Activated CD4-positive, alpha-beta T cell treated with anti-CD3 and anti-CD28 coated beads for 24 hours (primary cell): ENCODE measurements at places on chromosomes 3 and 15.

GRCh38 chr15:25737218-25737643 is 125.9 kb downstream of the ATP10A start:
- no peak for DNase-seq

DNA sequence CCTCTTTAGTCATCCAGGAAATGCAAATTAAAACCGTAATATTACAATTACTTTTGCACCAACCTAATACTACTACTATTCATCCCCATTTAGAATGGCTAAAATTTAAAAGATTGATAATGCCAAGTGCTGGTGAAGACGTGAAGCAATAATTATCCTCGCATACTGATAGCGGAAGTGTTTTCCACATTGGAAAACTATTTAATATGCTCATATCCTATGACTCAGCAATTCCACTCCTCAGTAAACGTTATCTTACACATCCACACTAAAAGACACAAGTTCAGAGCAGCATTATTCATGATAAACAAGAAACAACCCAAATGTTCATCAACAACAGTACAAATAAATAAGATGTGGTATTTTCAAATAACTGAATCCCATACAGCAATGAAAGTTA is 70.6 kb downstream of the VPS13C start:
- DNase-seq, result no peak

- DNase-seq, result no peak
These were observed 116.0 kb upstream of the NEO1 start for GRCh38 chr15:72936237-72936636.

- DNase-seq, result no peak
These were observed 32.8 kb downstream of the SLTM start for GRCh38 chr15:58900631-58901030.

GRCh38 chr3:169953462-169954141 is 13.0 kb upstream of the SEC62 start:
- DNase-seq, result no peak

DNA sequence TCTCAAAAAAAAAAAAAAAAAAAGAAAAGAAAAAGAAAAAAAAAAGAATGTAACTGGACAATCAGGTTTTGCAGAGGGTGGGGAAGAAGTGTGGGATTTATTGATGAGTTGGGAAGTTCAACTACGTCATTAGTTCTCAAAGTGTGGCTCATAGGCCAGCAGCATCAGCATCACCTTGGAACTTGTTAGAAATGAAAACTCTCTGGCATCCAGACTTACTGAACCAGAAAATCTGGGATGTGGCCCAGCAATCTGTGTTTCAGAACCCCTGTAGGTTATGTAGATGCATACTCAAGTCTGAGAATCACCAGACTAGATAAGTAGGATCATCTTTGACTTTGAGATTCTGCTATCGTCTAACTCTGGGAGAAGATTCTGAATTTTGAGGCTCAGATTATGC is 45.8 kb upstream of the ETV5 start:
- DNase-seq, result no peak

GRCh38 chr3:110736332-110736731 is 335.3 kb upstream of the NECTIN3 start:
- no peak for DNase-seq
